ENCODE measurements at places on chromosomes 1 and 21. TPM values are rescaled to one million over a fixed set of nuclear protein-coding genes. Genes with fewer than 3 reads are reported as not detected.

Gene HES3
- polyA plus RNA-seq, result not detected

GRCh38 chr1:77038000-77038399, 170.7 kb downstream of the ST6GALNAC5 start:
- DNase-seq, result no peak

DNA sequence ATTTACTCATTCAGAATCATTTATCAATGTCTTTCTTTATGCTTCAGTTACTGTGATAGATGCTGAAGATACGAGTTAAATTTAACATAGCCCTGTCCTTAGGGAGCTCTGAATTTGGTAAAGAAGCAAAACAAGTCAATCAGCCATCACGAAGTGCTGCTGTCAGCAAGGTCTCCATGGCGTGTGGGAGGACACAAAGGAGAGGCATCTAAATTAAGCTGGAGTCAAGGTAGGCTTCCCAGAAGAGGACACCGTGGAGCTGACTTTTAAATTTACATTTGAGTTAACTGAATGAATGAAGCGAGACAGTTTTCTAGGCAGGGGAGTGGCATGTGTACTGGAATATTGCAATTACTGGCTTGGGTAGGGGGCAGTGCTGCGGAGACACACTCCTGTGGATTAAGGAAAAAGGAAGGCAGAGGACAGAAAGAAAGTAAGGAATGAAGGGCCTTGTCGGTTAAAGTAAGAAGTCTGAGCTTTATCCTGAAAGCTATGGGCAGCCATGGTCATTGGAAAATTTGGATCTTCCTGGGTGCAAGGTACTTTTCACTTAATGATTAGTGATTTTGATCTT, 41.3 kb upstream of the C1orf87 start:
- no peak for DNase-seq

DNA sequence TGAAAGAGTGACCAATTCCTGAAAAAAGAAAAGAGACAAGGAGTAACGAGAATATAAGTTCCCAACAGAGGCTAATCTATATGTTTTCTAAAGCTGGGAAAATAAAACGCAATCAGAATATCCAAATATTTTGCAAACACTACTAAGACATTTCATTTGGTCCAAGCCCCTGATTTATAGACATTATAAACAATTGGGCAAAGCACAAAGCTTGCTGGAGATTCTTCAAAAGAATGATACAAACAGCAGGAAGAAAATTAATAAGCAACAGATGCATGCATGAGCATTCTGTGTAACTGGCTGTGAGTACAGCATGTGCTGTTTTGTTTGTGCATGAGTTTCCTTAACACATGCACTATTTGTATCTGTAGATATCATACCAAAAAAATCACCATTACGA, 552.9 kb downstream of the LTN1 start:
- DNase-seq, result no peak

Gene EFNA4
- 2.6 TPM for polyA plus RNA-seq

Data from fibroblast of lung (primary cell).